ENCODE measurements at places on chromosomes 5 and 9.

GRCh38 chr9:79644601-79645000, 72.8 kb downstream of the TLE4 start:
- no peak for DNase-seq

DNA sequence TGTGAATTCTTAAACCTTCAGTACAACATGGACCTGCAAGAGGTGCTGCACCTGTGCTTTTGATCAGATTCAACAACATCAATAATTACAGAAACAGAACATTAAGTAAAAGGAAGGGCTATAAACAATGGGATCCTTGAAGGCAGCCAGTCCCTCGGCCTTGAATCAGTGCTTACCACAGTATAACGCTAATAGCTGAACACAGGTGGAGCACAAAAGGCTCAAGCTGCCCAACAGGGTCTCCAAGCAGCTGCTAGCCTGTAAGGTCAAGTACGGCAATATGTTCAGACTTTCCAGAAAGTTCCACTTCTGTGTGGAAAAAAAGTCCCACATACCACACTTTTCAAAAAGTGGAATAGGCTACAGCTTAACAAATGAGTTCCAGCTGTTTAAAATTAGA, 61.9 kb upstream of the ITGA1 start:
- DNase-seq, result no peak

DNA sequence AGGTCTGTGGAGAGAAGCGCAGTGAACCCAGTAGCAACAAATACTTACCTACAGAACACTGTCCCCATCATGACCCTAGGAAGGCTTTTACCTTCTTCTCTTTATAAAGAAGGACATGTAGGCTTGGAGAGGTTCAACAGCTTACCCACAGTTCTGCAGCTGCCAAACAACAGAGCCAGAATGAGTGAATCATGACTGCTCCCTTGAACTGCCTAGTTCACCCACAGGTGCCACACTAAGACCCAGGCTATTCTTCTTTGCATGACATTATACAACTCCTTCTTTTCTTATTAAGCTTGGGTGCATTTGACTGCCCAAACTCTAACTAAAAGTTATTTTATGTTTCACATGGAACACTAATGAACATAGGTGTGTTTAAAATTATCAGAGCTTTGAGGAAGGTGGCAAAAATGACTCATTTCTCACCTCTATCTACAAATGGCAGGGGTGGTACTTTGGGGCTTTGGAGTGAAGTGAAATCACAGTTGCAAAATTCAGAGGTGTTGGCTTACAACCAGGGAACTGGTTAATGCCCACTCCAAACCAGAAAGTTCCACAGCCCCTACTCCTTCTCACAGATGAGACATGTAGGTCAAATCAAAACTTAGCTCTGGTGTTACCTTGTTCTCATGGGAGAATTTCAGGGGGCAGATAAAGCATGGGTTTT, 201.6 kb downstream of the SEMA6A start:
- no peak for DNase-seq

DNA sequence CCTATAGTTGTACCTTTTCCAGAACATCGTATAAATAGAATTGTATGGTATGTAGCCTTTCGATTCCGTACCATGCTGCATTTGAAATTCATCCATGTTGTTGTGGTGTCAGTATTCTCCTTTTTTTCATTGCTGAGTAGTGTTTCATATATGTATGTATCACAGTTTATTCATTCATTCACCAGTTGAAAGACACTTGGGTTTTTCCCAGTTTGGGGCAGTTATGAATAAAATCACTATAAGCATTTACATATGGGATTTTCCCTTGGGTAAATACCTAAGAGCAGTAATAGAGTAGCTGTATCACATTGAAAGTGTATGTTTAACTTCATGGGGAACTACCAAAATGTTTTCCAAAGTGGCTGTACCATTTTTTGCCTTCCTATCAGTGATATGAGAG, 16.1 kb upstream of the FKTN start:
- no peak for DNase-seq

DNA sequence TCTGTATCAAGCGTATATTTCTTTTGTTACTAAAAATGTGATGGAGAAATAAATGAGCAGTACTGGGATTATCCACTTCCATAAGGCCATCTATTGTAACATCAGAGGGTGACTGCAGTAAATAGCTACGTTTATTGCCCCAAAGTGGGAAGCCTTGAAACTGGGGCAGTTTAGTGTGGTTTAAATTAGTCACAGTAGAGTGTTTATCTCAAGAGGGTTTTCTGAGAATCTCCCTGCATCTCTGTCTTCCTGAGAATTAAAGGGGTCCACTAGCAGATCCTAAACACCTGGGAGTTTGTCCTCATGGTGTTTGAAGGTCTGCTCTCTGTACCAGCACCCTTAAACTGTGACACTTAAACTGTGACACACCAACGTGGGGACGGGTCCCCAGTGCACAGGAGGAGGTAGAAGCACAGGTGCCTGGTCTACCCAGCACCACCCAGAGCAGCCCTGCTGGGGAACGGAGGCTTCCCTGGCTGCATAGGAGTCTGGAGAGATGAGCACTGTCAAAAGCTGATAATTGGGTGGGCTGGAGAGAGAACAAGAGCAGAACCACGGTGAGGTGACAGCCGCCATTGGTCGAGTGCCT, 25.2 kb downstream of the PRRC2B start:
- DNase-seq, result no peak

All from NCI-H446 treated with DMSO at 0.1 percent for 48 hours (cell line).